HT-29 (cell line): ENCODE measurements at places on chromosomes 16 and 17.

- DNase-seq, result no peak
Measured at GRCh38 chr16:54110016-54110981, 176.3 kb downstream of the IRX3 start.

DNA sequence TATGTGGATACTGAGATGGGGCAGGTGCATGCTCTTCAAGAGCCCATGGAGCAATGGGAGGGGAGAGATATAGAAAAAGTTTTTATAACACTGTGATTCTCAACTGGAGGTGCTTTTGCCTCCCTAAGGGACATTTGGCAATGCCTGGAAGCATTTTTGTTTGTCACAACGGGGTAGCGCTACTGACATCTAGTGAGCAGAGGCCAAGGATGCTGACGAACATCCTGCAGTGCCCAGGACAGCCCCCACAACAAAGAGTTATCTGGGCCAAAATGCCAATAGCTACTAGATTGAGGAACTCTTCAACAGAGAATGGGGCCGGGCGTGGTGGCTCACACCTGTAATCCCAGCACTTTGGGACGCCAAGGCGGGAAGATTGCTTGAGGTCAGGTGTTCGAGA lies 67.2 kb upstream of the CLEC3A start:
- no peak for DNase-seq

DNA sequence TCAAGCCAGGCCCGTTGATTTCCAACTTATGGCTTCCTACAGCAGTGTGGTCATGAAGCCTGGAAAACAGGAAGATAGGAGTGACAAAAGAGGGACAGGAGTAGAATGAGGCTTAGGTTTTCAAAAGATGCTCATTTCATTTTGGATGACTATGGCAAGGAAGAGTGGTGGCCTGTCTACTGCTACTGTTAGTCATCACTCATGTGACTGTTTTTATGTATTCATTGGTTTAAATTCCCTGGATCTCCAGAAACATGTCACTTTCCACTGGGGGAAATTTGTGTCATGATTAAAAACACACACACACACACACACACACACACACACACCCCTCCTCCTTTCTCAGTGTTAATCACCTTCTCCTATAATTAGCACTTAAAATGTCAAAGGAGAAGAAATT lies 1.1 kb upstream of the CYLD start:
- DNase-seq, result no peak

DNA sequence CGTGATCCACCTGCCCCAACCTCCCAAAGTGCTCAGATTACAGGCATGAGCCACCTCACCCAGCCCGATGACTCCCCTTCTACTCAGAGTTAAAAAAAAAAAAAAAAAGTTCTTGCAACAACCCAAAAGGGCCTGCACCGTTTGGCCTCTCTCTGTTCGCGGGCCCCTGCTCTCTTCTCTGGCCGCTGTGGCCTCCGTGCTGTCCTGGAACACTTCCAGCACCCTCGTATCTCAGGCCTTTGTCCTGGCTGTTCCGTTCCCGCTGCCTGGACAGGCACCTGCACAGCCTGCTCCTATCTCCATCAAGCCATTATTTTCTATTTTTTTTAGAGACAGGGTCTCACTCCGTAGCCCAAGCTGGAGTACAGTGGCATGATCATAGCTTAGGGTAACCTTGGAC lies 10.8 kb downstream of the MYO1C start:
- DNase-seq, result no peak

DNA sequence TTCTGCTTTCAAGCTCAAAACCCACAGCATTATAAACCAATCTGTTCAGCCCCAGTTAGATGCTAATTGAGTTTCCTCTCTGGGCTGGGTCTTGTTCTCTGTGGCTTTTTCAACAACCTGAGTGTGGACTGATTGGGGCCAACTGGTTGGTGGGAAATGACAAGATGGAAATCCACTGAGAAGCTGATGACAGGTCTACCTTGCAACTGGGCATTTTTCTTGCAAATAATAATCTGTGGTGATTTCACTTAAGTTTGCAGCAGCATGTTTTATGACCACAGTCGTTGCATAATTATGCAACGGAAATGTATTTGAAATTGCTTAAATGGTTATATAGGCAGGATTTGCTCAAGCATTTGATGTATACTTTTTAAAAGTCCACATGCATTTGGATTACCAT lies 69.9 kb downstream of the AKAP1 start:
- no peak for DNase-seq

GRCh38 chr16:88473666-88474534 lies 20.8 kb downstream of the ZFPM1 start:
- no peak for DNase-seq

DNA sequence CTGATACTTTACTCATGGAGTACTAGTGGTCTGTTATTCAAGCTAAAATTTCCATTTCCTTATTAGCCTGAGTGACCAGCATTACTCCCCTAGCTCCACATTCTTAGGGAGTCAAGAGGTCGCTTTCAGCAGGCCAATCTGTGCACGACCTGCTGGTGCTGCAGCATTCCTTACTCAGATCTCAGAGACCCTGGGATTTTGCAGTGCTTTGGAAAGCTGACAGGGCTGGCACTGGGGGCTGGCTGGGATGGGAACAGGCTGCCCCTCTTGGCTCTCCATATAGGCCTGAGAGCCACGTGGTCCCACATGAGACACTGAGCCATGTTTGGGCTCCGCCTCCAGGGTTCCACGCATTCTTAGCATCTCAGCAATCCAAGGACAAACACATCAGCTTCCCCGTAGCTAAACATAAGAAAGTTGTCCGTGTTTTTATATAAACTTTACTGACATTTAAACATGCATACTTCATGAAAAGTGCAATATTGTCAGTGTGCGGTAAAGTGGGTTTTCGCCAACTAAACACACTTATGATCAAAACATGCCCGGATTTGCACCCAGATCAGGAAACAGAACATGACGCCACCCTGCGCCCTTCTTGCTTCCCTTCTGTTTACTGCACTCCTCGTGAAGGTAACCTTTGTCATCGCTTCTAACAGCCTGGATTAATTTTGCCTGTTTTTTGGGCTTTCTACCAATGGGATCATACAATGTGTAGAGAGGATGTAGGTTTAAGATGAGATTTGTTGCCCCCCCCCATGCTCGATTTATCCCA lies 254.5 kb upstream of the CACNG5 start:
- DNase-seq, result no peak

GRCh38 chr17:72613396-72613795 lies 479.1 kb downstream of the SLC39A11 start:
- DNase-seq, result no peak

DNA sequence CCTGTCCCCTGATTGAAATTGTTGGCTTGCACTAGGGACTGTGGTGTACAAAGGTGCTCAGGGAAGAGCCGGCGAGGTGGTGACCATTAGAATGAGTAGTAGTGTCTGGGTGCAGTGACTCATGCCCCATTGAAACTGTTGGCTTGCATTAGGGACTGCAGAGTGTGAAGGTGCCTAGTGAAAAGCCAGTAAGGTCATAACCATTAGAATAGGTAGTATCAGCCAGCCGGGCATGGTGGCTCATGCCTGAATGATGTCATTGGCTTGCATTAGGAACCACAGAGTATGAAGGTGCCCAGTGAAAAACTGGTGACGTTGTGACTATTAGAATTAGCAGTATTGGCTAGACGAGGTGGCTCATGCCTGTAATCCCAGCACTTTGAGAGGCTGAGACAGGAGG lies 78.9 kb downstream of the ABCC6 start:
- DNase-seq, result no peak

DNA sequence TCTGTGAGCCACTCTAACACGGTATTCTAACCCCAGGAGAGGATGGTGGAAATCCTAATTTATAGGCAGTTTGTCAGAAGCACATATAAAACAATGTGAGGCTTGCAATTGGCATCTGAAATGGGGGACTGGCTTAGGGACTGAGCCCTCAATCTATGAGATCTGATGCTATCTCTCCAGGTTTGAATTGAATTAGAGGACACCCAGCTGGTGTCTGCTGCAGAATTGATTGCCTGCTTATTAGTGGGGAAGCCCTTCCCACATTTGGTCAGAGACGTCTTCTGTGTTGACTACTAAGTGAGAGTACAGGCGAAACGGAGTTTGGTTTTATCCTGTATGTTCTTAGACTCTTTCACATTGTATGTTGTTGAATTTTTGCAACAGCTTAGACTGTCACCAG lies 13.6 kb upstream of the TMIGD1 start:
- DNase-seq, result no peak

- no peak for DNase-seq
Measured at GRCh38 chr17:6989779-6990178, 6.1 kb upstream of the ALOX12 start.
